ENCODE measurements at places on chromosomes 1 and 21.

- DNase-seq: no peak
Observed at GRCh38 chr1:177210071-177210470, 39.3 kb downstream of the BRINP2 start.

GRCh38 chr1:202964791-202965410 lies 2.2 kb downstream of the CYB5R1 start:
- no peak for DNase-seq

DNA sequence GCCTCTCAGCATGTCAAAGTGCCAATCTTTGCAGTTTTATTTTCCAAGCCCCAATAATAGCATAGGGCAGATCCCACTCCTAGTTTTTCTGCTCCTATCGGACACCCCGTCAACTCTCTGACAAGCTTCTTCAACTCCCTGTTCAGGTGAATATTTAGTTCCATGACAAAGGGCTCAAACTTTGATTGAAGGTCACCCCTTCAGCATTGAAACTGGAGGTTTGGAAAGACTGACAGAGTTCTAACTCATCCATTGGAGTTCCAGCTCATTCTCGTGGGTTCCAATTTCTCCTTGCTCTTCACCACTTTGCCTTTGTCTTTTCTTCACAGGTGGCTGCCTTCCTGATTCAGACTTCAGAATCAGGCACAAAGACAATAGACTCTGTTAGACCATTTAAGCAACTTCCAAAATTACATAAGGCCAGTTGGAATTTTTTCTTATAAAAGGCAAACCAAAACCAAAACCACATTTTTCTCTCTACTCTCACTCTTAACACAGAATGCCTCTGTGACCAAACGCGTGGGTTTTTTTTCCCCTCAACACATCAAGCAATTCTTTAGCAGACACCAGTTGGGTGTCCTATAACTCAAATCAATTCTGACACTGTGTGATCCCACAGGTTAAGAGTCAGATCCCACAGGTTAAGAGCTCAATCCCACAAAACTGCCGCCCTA lies 169.3 kb upstream of the USP25 start:
- DNase-seq: no peak

DNA sequence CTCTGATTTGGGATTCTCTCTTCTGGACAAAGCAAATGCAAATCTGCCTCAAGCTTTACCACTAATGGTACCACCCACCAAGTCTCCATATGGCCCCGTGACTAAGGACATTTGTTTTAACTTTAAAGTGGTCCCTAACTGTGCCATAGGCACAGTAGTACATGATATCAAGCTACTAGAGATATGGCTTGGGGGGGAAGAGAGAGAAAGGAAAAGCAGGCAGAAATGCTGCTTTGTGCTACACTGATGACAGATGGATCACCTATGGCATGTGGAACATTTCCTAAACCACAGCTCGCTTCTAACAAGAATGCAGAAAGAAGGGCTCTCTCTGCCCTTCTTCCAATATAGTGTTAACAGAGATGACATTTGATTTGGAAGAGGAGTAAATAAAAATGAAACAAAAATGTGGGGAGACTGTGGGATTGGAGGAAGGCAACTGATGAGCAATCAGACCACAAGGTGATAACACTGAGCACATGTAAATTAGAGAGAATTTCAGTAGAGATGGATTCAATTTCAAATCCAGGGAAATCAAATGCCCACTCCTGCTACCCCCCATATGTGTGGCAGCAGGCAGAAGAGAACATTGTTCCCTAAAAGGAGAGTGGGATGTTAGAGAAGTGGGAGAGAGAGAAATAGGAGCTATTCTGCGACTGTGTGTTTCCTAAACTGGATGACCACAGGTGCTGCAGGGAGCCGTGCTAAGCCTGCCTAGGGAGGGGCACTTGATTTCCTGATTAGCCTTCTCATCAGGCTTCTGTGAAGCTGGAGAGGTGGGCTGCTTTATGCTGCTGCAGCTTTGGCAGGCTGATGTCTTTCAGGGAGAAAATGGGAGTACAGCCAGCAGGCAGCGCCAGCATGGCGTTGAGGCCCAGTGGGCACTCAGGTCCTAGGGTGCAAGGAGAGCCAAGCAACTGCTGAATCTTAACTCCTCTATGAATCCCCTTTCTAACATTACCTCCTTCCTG lies 75.3 kb downstream of the ZNF648 start:
- no peak for DNase-seq

- no peak for DNase-seq
Observed at GRCh38 chr21:28885853-28886177, 106.9 kb downstream of the LTN1 start.

DNA sequence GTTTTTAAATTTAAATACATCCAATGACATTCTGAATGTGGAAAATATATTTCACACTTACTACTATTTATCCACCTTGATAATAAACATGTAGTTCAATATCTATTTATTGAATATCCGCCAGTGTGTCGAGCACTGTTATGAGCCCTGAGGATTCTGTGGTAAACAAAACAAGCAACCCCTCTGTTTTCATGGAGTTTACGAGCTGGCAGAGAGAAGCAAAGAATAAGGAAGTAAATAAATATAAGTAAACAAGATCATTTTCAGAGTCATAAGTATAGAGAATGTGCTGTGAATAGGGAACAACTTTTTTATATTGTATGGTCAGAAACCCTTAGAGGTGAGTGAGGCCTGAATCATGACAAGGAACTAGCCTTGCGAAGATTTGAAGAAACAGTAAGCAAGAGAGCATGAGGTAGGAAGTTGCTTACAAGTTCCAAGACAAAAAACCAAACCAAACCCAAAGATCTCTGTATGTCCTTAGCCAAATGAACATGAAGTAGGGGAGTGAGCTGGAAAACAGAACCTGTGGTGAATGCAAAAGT lies 6.4 kb upstream of the SERBP1 start:
- DNase-seq: no peak

DNA sequence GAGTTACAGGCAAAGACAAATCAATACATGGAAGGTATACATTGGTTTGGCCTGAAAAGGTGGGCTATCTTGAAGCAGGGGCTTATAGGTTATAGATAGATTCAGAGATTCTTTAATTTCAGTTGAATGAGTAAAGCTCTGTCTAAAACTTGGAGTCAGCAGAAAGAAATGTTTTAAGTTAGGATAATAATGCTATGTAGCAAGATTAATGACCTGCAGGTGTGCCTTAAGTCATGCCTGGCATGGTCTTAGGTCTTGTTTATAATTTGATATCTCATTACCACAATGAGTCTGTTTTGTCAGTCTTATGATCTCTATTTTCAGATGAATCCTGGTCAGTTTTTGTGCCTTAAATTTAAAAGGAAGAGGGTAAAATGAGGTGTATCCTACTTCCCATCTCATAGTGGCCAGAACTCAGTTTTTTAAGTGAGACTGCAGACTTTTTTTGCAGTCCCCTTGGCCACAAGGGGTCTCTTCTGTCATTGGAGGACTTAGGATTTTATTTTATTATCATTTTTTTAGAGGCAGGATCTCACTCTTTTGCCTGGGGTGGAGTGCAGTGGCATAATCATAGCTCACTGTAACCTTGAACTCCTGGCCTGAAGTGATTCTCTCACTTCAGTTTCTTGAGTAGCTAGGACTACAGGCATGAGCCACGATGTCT lies 21.3 kb upstream of the PGBD2 start:
- DNase-seq: no peak

- no peak for DNase-seq
Observed at GRCh38 chr1:37875833-37876232, 16.4 kb upstream of the MTF1 start.

DNA sequence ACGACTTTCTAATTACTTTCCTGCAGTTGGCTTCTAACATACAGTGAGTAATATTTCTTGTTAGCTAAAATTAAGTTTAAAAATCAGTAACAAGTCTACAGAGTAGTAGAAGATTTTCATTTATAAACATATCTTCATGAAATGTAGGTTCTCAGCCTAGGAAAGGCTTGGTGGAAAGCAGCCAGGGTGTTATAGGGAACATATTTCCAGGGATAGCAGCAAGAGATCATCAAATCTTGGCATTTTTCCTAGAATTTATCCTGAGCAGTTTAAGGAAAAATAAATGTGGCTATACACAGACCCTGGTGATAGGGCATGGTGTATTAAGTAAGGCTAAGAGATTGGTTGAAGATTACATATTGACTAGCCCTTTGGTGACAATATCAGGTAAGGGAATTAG lies 203.5 kb upstream of the NEGR1 start:
- no peak for DNase-seq

DNA sequence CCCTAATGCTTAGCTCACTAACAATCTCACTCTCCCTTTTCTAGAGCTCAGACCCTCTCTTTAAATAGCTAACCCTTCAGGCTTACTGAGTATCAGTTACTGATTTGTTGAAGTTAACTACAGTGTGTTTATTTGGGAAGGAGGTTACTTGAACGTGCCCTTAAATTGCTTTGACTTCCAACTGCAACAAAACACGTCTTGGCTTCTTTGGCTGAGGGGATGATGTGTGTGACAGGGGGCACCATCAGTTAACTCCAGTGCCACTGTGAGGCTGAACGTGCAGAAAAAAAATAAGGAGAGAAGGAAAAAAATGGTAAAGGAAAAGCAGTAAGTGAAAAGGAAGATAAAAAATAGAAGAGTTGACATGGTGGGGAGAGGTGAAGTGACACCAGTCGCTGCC lies 75.1 kb upstream of the NRIP1 start:
- no peak for DNase-seq

DNA sequence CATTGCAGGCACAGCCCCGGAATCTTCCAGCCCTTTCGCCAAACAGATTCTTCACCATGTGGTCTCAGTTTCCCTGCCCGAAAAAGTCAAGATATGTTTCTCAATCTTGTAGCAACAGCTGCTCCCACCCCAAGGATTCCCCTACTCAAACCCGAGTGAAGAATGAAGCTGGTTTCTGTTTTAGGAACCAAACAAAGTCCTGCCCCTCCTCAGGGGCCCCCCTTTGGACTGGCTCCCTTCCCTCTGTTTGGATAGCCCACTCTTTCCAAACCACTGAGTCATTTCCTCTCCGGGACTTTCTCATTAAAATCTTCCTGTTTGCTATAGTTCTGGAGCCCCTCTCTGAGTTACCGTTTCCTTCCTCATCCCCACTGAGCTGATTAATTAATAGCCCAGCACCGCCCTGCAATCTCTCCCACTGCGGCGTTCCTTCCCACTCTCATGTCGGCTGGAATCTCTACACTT lies 100.9 kb downstream of the TSEN15 start:
- DNase-seq: no peak

- DNase-seq: no peak
Observed at GRCh38 chr1:53049574-53049967, 12.4 kb upstream of the PODN start.

DNA sequence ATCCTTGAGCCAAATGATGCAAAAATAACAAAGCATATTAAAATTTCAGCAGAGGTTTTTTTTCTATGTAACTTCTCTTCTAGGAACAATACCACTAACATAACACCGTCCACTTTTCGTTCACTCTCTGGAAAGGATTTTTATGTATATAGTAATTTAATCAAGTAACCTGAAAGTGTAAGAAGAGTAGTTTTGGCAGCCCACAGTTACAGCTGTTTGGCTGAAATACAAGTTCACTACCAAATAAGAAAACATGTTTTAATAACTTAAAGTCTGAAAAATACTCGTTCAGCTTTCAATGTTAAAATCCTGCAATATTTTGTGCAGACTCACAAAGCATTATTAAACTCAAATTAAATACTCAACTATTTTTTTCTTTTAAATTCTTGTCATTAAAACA lies 896.8 kb upstream of the ADGRL4 start:
- DNase-seq: no peak

Data from GM12892 (cell line).